Stimulated activated CD4-positive, alpha-beta T cell treated with anti-CD3 and anti-CD28 coated beads, Interleukin-2, amount 100 ng/mL, for 4 hours (primary cell): ENCODE measurements at places on chromosomes 5 and 9.
A peak's percentile ranks its signal among the peaks of the same experiment; 100 is the strongest.

DNA sequence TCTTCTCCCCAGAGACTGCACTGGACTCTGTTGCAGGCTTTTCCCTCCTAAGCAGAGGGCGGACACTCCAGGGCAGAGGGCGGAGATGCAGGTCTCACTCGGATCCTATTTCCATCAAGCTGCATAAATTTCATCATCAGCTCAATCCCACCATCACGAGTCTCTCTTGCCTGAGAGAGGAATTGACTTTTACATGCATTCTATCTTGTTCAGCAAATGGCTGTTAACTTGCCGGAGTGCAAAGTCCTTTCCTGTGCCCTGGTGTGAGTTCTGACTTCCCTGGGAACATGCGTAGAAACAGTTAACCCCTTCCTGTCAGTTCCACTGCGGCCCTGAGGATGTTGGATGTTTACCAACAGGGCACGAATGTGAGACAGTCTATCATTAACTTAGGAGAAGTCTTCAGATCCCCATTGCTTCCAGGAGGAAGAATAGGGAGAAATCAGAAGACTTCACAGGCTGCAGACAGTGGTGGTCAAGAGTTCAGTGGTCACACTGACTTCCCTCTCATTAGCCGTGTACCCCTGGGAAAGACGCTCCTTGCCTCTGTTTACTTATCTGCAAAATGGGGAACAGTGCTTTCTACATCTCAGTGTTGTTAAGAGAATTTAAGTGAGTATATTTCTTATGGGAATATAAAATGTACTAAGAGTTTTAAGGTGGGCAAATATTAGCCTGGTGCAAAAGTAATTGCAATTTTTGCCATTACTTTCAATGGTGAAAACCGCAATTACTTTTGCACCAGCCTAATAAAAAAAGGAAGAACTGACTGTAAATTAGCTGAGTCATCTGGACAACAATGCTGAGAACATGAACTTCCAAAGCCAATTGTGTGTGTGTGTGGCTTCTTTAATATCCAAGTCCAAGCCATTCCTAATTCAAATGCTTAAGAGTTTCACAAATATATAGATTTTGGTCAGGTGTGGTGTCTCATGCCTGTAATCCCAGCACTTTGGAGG, 248.0 kb downstream of the DRD1 start:
- DNase-seq, result no peak

DNA sequence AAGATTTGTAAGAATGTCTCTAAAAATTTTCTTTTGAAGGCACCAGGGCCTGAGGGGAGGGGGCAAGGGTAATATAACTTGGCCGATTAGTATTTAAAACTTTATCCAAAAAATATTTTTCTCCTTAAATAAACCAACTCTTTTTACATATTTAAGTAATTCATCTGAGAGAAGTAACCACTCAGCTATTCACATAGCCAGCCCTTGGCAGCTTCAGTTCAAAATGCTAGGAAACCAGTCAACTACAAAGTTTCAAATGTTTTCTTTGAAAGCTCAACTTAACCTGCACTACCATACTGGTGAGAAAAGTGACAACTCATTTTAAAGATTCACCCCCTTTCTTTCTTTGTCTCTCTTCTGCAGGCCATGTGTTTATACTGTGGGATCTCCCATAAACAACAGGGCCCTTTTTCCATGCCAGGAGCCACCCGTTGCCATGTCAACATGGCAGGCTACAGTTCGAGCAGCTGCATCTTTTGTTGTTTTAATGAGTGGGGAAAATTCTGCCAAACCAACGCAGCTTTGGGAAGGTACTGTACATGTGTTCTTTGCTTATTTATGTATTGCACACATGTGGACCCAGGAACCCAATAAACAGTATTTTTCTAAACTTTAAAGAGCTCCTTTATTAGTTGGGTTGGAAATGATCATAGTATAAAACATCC, 46.3 kb downstream of the AOPEP start:
- no peak for DNase-seq

DNA sequence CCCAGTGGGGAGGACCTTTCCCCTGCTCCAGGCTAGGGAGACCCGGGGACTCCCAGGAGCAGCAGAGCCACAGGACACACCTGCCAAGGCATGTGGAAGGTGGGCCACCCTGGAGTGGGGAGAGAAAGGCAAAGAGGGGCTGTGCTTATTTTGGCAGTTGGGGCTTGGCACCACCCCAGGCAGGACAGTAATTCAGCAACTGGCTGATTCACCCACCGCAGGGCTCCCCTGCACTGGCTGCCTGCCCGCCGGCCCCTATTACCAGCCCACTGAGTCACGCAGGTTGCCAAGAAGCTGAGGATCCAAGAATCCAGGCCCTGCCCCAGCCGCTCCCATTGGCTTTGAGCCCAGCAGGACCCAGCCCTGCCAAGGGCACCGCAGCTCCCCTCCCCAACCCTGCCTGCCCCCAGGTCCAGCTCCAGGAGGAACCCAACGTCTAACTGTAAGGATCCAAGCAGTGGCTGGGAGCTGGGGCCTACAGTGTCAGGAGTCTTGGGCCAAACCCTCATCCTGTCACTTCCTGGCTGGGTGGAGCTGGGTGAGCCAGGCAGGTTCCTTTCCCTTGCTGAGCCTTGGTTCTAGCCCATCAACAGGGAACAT, 14.2 kb upstream of the RALGDS start:
- DNase-seq, result no peak

- DNase-seq, result no peak
These were observed 34.7 kb upstream of the PLIN2 start for GRCh38 chr9:19162026-19162366.

- DNase-seq, result peak; percentile 51
These were observed 22.0 kb upstream of the MAPK9 start for GRCh38 chr5:180313677-180314505.
